ENCODE measurements at places on chromosomes 2 and 18. TPM values are rescaled to one million over a fixed set of nuclear protein-coding genes. Genes with fewer than 3 reads are reported as not detected.

The KIAA2012 gene
- total RNA-seq: not detected

The LINC00305 gene
- total RNA-seq: 2.6 TPM

GRCh38 chr2:19488009-19488691 lies 129.7 kb upstream of the OSR1 start:
- no peak for DNase-seq

DNA sequence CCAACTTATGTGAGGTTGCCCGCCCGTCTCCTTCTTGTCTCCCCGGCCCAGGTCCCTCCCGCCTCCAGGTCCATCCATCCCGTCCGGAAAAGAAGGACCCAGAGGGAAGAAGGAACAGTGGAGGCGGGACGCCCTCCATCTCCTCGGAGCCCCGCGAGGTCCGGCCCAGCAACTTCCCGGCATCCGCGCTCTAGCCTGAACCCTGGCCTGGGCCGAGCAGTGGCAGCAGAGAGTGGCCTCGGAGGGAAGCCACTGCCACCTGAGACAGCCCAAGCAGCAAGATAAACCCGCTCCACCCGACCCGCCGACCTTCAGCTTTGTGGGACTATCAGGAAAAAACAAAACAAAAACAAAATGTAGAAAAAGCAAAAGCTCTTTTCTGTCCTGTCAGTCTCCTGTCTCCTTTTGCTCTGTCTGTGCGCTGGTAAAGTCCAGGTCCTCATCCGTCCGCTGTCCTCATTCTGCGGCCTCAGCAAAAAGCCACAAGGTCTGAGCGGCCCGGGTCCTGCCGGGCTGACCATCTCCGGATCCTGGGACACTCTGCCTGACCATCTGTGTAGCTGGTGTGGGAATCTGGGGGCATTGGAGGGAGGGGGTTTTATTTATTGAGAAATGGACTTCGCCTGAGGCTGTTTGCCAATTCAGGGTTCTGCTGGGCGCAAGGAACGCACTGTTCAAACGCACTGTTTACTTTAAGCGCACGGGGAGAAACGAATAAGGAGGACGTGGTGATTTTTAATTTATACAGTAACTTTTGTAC lies 3.1 kb downstream of the DLX1 start:
- no peak for DNase-seq

- no peak for DNase-seq
Observed at GRCh38 chr2:161766334-161766733, 142.1 kb downstream of the SLC4A10 start.

GRCh38 chr2:135590619-135591260 lies 59.5 kb downstream of the R3HDM1 start:
- DNase-seq: no peak

DNA sequence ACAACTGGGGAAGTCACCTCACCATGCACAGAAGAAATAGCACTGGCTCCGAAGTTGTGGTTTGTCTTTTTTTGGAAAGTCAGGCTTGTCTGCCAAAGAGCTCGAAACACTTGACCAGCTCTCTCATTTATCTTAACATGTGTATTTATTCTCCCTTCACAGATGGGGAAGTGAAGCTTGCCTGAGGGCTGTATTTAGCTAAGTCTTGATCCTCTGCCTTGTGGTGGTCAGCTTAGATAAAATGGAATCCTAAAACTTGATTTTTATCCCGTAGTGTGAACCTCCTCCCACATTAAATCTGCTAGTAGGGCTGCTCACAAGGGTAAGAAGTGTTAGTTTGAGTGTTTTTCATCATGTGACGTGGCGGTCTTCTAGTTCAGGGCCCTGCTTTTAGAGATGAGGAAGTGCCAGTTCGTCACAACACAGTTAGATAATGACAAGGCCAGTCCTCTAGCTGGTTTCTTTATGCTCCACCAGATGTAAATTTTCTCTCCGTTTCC lies 89.7 kb downstream of the TMEM247 start:
- DNase-seq: no peak

Measured in glomerular endothelial cell (primary cell).